GM12878 (cell line): ENCODE measurements at places on chromosomes 2 and 18. TPM values are rescaled to one million over a fixed set of nuclear protein-coding genes. Genes with fewer than 3 reads are reported as not detected.

The SMAD7 gene
- polyA plus RNA-seq: 2.3 and 3.8 TPM in 2 replicates

The CRYGA gene
- not detected in 2 replicates for polyA plus RNA-seq

DNA sequence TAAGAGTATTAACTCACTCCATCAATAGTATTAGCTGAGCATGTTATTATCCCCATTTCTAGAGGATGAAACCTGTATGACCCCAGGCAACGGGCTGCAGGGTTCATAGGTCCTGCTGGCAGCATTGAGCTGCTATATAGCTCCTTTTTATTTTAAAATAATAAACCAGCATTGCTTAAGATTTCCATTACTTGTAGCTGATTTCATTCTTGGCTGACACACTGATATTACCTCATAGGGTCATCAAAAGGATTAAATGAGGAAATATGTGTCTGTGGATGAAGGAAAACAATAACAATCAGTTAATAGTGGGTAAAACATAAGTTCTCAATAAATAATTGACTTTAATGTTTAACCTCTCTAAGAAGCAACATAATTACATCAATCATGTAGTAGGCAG is 48.3 kb upstream of the NRP2 start:
- no peak for DNase-seq

GRCh38 chr2:46167406-46167805 is 129.8 kb upstream of the EPAS1 start:
- no peak for DNase-seq

GRCh38 chr18:49898421-49898820 is 85.1 kb upstream of the ACAA2 start:
- no peak for DNase-seq
